ENCODE measurements at places on chromosomes 6 and 20.

DNA sequence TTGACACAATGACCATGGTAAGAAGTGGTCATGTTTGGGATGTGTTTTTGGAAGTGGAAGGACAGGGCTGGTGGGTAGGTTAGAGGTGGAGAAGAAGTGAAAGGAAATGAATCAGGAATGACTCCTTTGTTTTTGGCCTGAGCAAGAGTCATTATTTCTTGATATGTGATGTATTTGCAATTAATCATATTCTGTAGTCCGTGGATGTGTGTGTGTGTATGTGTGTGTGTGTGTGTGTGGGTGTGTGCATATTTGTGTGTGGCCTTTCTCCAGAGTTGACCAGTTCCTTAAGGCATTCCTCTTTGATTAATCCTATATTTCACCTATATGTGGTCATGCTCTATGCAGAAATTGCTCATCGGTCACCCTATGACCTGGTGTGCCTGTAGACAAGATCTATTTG lies 130.7 kb downstream of the UTRN start:
- no peak for DNase-seq

DNA sequence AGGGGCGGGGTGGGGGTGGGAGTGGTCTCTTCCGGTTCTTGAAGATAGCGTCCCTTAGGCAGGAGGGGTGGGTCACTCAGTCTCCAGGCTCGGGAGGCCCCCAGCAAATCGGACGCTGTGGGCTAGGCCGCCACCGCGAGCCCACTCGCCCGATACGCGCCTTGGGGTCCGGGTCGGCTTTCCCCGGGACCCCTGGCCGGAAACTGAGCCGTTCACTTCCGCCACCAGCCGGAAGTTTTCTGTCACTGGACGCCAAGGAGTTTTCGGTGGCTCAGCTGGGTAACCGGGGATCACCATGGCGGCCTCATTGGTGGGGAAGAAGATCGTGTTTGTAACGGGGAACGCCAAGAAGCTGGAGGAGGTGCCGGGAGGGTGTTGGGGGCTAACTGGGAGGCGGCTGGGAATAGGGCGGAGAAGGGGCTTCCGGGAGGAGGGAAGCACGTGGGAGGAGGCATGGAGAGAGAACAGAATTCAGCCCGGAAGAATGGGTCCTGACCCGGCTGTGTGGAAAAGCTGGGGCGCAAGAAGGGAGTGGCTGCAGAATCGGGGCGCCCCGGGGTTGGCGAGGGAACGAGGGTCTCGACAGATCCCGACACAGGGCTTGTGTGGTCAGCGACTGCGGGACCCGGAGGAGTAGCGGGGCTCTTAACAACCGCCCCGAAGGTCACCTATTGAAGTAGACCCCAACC lies at the start of gene ITPA:
Gene ITPA, plus strand, starts transcription at position 242 of the 689 bp plus-strand sequence. Its CDS starts 54 bp downstream, at position 296.
- peak; percentile 57 for DNase-seq

DNA sequence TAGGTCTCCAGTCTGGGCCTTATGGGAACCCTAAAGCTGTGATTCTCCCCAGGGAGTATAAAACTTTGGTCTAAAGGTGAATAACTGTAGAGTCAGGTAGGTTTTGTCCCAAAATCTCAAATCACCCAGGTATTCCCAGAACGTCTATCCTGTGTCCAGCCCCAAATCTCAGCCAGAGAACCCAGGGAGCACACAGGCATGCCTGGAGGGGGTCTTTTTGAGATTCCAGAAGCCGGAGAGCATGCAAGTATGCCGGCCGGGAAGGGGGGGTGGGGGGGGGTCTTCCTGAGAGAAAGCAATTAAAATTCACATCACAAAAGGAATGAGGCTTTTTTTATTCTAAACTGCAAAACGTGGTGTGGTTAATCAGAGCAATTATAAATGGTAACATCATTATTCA lies 210.0 kb downstream of the PTPRT start:
- no peak for DNase-seq

DNA sequence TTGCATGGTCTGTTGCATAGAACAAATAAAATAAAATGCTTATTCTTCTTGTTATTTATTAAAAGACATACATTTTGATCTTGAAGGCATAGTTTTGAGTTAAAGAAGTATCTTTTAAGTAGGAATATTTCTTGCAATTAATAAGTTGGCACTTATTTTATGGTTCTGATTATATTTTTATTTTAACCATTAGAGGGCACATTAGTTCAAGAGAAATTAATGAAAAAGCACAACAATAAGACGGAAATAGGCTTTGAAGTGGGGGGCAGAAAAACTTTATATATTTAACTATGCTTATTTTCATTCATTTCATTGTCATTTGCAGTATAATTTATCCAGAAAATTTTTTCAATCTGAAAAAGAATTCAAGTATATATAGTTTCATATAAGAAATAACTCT lies 44.2 kb upstream of the MAP3K7 start:
- DNase-seq, result no peak

DNA sequence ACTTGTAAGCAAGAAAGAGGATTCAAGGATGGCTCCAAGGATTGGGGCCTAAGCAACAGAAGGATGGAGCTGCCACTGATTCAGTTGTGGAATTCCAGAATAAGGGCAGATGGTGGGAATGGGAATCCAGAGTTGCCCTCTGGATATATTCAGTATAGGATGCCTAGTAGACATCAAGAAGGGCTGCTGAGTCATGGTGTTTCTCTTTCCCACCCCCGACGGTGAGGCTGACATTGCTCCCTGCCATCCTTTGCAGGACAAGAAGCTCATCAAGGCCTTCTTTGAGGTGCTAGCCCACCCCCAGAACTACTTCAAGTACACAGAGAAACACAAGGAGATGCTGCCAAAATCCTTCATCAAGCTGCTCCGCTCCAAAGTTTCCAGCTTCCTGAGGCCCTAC lies 11.2 kb upstream of the ZNF76 start:
- DNase-seq, result no peak

- DNase-seq, result no peak
Measured at GRCh38 chr20:39146394-39146793, 184.2 kb downstream of the DHX35 start.

DNA sequence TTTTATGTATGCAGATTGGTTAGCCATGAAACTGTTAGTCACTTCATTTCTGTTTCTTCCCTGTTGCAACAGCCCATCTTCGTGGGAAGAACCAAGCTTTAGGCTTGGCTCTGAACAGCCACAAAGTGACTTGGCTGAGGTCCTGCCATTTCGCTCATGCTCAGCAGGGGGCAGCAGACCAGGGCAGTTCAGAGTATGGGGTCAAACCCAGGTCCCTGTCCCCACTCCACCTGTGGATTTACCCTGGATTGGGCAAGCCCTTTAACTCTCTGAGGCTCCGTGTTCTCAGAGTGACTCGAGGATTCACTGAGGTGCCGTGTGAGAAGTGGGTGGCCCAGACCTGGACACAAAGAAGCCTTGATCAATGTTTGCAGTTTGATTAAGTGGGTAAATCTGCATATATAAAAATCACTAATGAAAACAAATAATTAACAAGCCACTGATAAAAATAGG lies 19.8 kb upstream of the MAP1LC3A start:
- DNase-seq, result peak; percentile 33

GRCh38 chr6:56407883-56408410 lies 160.6 kb upstream of the COL21A1 start:
- no peak for DNase-seq

GRCh38 chr6:121436960-121437850 lies 1.8 kb downstream of the GJA1 start:
- DNase-seq, result peak; percentile 5

DNA sequence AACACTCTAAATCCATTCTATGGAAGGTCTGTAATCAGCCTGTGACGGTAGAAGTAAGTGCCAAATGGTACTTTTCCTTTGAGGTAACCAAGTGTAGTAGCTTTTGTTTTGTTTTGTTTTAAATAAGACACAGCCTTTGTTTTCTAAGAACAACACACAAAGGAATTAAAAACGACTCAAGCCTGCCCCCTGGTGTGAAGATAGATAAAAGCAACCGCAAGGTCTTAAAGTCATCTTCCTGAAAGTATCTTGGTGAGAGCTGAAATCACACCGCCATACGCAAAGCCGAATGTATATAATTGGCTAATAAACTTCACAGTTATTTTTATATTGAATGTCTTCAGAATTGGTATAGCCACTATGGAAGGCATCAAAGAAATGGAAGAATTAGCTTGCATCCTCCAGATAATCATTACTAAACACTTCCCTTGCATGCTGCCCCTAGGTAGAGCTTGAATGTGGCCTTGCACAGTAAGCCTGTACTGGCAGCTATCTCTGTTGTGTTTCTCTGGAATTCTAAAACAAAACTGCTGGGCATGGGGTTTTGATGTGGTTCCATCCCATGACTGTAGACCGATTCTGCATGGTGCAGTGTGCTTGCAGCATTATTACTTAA lies 95.6 kb downstream of the LAMP5 start:
- no peak for DNase-seq

GRCh38 chr6:37204014-37204751 lies 34.2 kb downstream of the PIM1 start:
- no peak for DNase-seq

DNA sequence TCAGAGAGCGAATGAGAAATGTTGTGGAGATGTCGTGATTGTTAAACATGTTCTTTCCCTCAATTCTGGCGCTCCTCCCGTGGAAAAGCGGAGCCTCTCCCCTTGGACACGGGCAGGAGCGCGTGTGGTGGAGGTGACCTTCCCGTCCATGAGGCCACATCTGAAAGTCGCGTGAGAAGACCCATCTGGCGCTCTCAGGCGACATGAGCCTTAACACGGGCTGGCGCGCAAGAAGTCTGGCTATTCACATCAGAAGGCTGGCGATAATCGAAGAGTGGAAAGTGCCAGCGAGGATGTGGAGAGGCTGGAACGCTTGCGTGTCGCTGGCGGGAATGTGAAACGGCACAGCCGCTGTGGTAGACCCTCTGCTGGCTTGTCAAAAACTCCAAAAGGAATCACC lies 341.3 kb downstream of the ZFAND3 start:
- DNase-seq, result no peak

DNA sequence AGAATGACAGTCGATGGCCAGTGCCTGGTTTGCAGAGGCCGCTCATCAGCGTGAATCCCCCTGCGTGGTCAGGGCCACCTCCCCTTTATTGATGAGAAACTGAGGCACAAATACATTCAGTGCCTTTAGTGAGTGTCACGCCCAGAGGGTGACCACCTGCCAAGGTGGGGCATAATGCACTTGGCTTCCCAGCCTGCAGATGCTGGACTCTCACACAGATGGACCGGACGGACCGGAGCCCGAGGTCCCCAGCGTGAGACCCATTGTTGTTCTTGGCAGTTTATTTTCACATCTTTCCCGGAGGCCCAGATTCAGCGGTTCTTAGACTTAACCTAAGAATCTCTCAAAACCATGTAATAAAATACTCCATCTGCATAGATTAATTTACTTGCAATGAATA lies 74.4 kb downstream of the YTHDF1 start:
- no peak for DNase-seq

DNA sequence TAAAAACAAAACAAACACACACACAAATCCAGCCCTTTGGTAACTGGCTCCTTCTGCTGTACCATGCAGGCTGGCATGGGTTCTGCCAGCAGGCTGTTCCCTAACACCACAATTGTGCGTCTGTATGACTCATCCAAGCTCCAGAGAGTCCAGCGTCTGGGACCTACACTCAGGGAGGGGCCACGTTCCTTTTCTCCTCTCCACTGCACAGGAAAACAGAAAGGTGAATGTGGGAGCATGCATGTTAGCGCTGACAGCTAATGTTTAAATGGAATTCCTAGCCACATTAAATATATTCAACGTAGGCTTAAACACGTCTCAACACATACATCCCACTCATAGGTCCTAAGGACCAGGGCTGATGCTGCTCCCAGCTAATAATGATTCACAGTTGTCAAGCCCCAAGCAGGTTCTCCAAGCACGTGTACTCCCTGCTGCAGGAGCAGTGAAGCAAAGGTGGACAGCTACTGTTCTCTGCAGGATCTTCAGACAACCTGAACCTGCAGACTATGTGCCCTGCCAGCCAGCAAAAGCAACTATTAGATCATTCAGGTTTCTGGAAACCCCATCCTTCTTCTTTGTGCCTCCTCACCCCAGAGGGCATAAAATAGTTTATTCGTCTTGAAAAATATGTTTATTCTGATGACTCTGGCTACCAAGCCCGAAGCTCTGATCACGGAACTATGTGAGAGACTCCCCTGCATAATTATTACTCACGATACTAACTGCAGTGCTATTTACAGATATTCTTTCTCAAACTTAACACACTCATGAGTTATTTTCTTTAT lies 20.9 kb downstream of the MAP1LC3A start:
- no peak for DNase-seq

GRCh38 chr6:20900389-20901160 lies 366.3 kb downstream of the CDKAL1 start:
- no peak for DNase-seq

GRCh38 chr20:46433051-46433450 lies 26.6 kb upstream of the ELMO2 start:
- DNase-seq, result no peak

GRCh38 chr20:62030834-62031434 lies 34.7 kb downstream of the TAF4 start:
- DNase-seq, result peak; percentile 35

GRCh38 chr6:52123251-52123650 lies 35.8 kb upstream of the PKHD1 start:
- DNase-seq, result no peak

GRCh38 chr6:15499591-15499990 lies 163.2 kb downstream of the DTNBP1 start:
- DNase-seq, result no peak

GRCh38 chr6:155964544-155964943 lies 508.9 kb upstream of the NOX3 start:
- DNase-seq, result no peak

GRCh38 chr6:137762168-137763090 lies 104.6 kb upstream of the TNFAIP3 start:
- peak; percentile 39 for DNase-seq

GRCh38 chr6:108107102-108107501 lies 32.6 kb upstream of the OSTM1 start:
- DNase-seq, result no peak

GRCh38 chr6:32989368-32989767 lies 20.0 kb downstream of the HLA-DOA start:
- DNase-seq, result no peak

DNA sequence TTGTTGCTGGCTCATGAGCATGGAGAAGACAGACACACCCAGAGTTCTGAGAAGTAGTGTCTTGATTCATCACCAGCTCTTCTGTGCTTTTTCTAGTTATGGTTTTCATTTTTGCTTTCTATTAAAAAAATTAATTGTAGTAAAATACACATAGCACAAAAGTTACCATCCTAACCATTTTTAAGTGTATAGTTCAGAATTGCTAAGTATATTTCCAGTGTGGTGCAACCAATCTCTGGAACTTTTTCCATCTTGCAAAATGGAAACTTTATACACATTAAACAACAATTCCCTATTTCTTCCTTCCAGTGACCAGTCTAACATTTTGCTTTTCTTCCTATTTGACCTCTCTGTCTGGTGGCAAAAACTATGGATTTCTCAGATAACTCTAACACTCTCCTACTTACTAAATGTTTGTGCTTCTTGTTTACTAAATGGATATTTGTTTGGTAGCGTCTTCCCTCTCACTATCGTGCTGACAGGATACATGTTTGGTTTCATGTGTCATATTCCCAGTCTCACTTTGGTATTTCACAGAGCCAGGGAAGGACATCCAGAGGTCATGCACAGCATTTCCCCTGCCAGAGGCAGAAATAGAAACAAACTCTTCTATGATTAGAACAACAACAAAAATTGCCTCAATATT lies 40.6 kb downstream of the TXLNB start:
- DNase-seq, result no peak

Data from CD4-positive, CD25-positive, alpha-beta regulatory T cell (primary cell).